ENCODE measurements at places on chromosomes 5 and 9. TPM values are rescaled to one million over a fixed set of nuclear protein-coding genes. Genes with fewer than 3 reads are reported as not detected.

- peaks cover 6% of the 10 kb centered on the region for H3K4me1 ChIP-seq
- H3K27me3 ChIP-seq = peaks cover 7% of the 10 kb centered on the region
- no peak overlapping the region for H3K4me3 ChIP-seq
- H3K27ac ChIP-seq = no peak overlapping the region
- DNase-seq = no peak
Measured at GRCh38 chr9:129256959-129257713, 79.1 kb upstream of the IER5L start.

- H3K36me3 ChIP-seq = no peaks in the 10 kb centered on the region
- H3K27me3 ChIP-seq = no peaks in the 10 kb centered on the region
- H3K4me3 ChIP-seq = no peak overlapping the region
- H3K4me1 ChIP-seq = no peaks in the 10 kb centered on the region
- no peak for DNase-seq
Measured at GRCh38 chr5:88756953-88757352, 126.0 kb downstream of the MEF2C start.

DNA sequence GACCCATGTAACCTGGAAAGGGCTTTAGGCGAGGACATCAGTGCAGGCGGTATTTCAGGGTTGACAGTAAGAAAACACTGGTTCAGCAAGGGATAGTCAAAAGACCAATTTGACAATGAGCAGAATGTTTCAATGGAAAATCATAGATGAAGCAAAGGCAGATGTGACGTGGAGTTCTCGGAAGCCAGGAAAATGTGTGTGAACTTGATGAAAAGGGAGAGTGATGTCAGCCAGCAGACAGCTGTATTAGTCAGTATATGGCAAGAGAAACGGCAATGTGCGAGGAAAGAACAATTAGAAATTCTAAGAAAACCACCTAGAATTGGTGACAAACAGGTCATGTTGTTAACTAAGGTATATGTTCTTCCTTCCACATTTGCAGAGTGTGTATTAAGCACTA, 503.9 kb upstream of the DAB2 start:
- no peaks in the 10 kb centered on the region for H3K27me3 ChIP-seq
- no peak overlapping the region for H3K27ac ChIP-seq
- H3K4me1 ChIP-seq = no peaks in the 10 kb centered on the region
- no peak overlapping the region for H3K4me3 ChIP-seq

DNA sequence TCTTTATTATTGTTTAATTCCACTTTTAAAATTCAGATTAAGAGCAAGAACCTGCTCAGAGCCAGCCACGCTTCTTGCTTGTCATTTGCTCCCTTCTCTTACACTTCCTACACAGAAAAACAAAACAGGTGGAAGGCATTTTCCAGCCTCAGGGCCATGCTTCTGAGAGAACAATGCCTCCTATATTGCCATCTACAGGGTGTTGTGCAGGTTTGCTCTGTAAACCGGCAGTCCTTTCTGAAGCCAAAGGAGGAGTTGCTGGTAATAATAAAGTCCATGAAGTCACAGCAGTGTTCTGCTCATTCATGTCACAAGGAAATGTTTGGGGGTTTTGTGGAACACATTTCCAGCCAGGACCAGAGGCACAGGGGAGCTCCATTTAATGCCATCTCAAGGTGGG, 16.1 kb upstream of the PRLR start:
- H3K27me3 ChIP-seq = no peaks in the 10 kb centered on the region
- no peak overlapping the region for H3K27ac ChIP-seq
- H3K4me1 ChIP-seq = no peaks in the 10 kb centered on the region
- no peaks in the 10 kb centered on the region for H3K36me3 ChIP-seq
- DNase-seq = no peak

DNA sequence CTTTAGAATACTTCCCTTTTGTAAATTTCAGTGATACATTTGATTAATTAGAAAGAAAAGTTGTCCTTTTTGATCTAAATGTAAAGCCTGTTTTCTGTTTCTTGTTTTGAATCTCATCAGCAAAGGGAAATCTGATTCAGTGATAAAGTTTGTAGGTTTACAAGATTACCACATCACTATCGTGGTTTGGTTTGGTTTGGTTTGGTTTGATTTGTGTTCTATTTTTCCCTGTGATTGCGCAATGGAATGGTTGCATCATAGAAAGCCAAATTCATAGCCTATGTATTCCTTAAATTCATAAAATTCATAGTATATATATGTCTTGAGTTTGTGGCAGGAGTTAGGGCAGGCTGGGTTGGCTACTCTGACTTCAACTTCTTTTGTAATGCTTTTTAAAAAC, 15.2 kb downstream of the SRFBP1 start:
- DNase-seq = no peak
- H3K27me3 ChIP-seq = no peaks in the 10 kb centered on the region
- no peak overlapping the region for H3K4me3 ChIP-seq
- no peak overlapping the region for H3K27ac ChIP-seq
- H3K4me1 ChIP-seq = no peaks in the 10 kb centered on the region

DNA sequence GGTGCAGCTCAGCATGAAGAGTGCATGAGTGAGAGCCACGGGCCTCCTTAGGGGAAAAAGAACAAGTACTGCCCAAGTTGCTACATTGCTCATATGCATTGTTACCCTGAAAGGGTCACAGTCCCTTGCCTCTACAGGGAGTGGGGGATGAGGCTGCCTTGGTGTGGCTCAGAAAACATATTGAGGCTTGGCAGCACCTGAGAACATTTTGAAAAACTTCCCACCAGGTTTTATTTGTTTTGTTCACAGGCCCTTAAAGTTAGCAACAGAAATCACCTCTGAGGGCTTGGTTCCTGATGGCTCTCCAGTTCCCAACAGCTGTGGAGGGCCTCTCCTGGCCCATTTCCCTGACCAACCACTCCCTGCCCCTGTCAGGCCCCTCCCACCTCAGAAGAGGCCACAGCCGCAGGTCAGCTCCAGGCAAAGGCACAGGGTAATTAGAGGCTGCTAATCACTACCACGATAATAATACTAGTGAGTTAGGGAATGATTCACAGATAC, 90.7 kb upstream of the ADRA1B start:
- no peak overlapping the region for H3K4me3 ChIP-seq
- no peaks in the 10 kb centered on the region for H3K27me3 ChIP-seq
- no peaks in the 10 kb centered on the region for H3K36me3 ChIP-seq
- no peak for DNase-seq
- H3K27ac ChIP-seq = no peak overlapping the region
- no peaks in the 10 kb centered on the region for H3K4me1 ChIP-seq

- peaks cover 97% of the 10 kb centered on the region for H3K4me1 ChIP-seq
- H3K27ac ChIP-seq = peak overlapping the region; percentile 91
- H3K36me3 ChIP-seq = no peaks in the 10 kb centered on the region
- H3K27me3 ChIP-seq = no peaks in the 10 kb centered on the region
- DNase-seq = no peak
Measured at GRCh38 chr9:134377143-134377484, 50.9 kb downstream of the RXRA start.

DNA sequence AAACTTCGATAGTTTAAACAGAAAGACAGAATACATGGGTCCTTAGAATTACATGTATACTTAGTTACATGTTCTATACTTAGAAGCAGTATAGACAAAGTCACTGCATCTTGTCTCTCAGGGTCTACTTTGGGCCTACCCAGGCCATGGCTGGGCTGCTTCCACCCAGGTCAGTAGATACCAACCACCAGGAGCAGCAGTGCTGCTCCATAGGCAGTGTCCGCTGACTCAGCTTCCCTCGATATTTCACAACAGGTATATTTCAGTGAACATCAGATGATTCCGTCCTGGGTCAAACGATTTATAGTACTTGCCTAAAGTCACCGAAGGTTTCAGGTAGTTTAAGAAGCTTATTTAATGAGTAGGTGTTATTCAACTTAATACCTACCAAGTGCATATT, 18.0 kb downstream of the IARS1 start:
- no peak overlapping the region for H3K4me3 ChIP-seq
- no peak overlapping the region for H3K27ac ChIP-seq
- DNase-seq = no peak
- H3K4me1 ChIP-seq = peaks cover 6% of the 10 kb centered on the region

DNA sequence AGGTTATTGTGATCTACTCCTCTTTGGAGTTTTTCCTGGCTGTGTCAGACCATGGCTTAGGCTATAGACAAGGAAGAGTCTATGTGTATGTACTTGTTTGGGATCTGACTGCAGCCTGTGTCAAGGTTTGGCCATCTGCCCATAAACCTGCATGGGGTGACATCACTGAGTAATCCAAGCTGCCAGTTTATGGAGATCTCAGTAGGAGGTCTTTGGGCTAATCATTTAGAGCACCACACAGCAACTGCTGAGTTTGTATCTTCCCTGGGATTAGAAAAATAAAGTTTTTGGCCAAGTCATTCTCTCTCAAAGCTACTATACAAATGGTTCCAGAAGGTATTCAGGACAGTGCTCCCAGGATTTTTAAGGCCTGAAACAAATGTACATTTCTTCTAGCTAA, 65.5 kb upstream of the HSPB3 start:
- H3K27ac ChIP-seq = no peak overlapping the region
- H3K27me3 ChIP-seq = no peaks in the 10 kb centered on the region
- H3K4me1 ChIP-seq = no peaks in the 10 kb centered on the region

DNA sequence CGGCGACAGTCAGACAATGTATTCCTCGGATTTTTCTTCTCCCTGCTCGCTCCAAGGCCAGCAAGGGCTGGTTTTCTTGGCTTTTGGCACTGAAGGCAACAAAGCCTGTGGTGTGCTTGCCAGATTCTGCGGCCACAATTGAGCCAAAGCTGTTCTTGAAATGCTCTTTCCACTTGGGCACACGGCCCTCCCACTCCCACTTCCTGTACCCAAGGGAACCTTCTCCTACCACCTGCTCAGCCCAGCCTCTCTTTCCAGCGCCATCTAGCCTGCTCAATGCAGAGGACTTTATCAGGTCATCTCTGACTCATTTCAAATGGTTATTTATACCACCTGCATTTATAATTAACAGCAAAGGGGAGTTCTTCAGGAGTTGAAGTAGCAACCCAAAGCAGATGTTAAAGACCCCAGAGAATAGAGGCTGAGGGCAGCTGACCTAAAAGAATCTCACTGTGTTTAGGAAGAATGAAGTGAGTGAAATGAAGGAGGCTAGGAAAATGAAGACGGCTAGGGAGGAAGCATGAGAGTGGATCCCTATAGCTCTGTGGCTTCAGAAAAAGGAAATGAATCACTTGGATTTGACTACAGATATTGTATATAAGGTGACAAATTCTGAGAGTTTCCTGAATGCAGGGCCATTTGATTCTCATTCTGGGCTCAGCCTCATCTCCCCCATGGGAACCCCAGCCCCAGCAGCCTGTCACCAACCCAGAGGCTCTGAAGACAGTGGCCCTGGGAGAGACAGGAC, 439.0 kb downstream of the ENC1 start:
- H3K4me3 ChIP-seq = no peak overlapping the region
- no peaks in the 10 kb centered on the region for H3K27me3 ChIP-seq
- no peaks in the 10 kb centered on the region for H3K36me3 ChIP-seq
- no peak for DNase-seq
- H3K4me1 ChIP-seq = no peaks in the 10 kb centered on the region

DNA sequence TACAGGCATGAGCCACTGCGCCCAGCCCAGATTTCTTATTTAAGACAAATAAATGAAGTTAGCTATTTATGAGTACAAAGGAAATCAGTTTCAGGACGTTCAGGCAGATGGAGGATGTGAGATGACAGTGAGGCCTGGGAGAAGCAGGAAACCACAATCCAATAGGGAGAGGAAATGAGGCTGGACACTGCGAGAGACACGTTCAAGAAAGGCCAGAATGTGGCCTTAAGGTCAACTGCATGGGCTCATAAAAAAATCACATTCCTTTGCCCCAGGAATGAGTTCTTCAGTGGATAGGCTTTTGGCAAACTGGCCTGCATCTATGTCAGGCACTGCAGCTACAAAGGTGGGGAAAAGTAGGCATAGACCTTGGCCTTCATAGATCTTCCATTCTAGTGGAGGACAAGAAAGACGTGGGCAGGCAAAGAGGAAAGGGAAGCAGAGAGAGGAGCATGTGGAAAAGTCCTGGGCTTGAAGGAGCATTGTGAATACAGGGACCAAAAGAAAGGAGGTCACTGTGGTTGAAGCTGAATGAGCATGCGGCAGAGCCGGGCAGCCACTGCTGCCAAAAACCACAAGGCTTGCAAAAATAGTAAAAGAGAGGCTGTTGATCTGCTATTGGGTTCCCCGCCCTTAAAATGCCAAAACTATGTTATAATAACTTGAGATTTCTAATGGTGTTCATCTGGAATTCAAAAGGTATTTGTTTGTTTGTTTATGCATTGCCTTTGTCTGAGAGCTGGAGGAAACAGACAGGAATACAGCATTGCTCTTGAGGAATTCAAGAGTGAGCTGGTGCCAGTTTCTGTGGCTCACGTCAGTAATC, 133.0 kb downstream of the GNA14 start:
- H3K4me3 ChIP-seq = no peak overlapping the region
- H3K4me1 ChIP-seq = peaks cover 10% of the 10 kb centered on the region
- no peaks in the 10 kb centered on the region for H3K27me3 ChIP-seq
- peak overlapping the region; percentile 23 for H3K27ac ChIP-seq
- DNase-seq = no peak

GRCh38 chr5:7592910-7593309, 197.0 kb downstream of the ADCY2 start:
- H3K27me3 ChIP-seq = peaks cover 4% of the 10 kb centered on the region
- DNase-seq = no peak
- H3K27ac ChIP-seq = no peak overlapping the region
- no peaks in the 10 kb centered on the region for H3K36me3 ChIP-seq

- DNase-seq = no peak
- H3K4me3 ChIP-seq = no peak overlapping the region
- H3K36me3 ChIP-seq = no peaks in the 10 kb centered on the region
Measured at GRCh38 chr9:134991808-134992754, 74.4 kb upstream of the FCN1 start.

- no peaks in the 10 kb centered on the region for H3K27me3 ChIP-seq
- no peak for DNase-seq
- H3K4me3 ChIP-seq = no peak overlapping the region
- H3K4me1 ChIP-seq = no peaks in the 10 kb centered on the region
Measured at GRCh38 chr5:36854402-36855140, 22.0 kb upstream of the NIPBL start.

- H3K4me3 ChIP-seq = peak overlapping the region; percentile 26
- H3K36me3 ChIP-seq = no peaks in the 10 kb centered on the region
- peaks cover 62% of the 10 kb centered on the region for H3K4me1 ChIP-seq
Measured at GRCh38 chr5:141873933-141874261, 4.3 kb downstream of the PCDH1 start.

GRCh38 chr9:89725271-89725670, 120.5 kb downstream of the GADD45G start:
- peaks cover under 1% of the 10 kb centered on the region for H3K4me1 ChIP-seq
- DNase-seq = no peak
- H3K4me3 ChIP-seq = no peak overlapping the region

DNA sequence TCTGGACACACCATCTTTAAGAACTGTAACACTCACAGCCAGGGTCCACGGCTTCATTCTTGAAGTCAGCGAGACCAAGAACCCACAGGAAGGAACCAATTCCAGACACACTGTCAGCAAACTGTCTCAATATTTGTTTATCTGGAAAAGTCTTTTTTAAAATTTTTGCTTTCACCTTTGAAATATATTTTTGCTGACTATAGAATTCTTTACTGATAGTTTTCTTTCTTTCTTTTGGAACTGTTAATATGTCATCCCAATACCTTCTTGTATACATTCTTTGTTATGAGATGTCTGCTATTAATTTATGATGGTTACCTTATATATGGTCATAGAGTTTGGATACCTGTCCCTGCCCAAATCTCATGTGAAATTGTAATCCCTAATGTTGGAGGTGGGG, 145.1 kb upstream of the IRX4 start:
- no peaks in the 10 kb centered on the region for H3K4me1 ChIP-seq
- H3K4me3 ChIP-seq = no peak overlapping the region
- no peaks in the 10 kb centered on the region for H3K36me3 ChIP-seq
- DNase-seq = no peak

The HSPB3 gene
- 0.17 TPM for total RNA-seq

The FSTL4 gene
- not detected for total RNA-seq

The IL13 gene
- not detected for total RNA-seq

The LCN9 gene
- not detected for total RNA-seq

The EQTN gene
- total RNA-seq = 0.14 TPM

Data from liver (tissue), 10 donors.